ENCODE measurements at places on chromosomes 16 and 17.

DNA sequence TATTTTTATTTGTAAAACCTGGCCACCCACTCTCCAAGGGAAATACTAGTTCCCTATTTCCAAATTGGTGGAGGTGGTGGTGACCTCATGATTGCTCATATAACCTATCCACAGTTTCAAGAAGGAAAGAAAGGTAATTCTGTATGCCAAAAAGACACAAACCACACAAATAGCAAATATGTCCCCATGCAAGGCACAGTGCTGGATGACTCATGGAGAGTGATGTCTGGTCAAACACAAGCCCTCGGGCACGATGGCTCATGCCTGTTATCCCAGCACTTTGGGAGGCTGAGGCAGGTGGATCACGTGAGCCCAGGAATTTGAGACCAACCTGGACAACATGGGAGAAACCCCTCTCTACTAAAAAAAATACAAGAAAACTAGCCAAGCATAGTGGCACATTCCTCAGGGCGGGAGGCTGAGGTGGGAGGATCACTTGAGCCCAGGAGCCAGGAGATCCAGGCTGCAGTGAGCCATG lies 64.2 kb downstream of the GNA13 start:
- no peak for DNase-seq

- DNase-seq: no peak
These were observed 593 bp upstream of the WDR45B start for GRCh38 chr17:82648742-82649331.

DNA sequence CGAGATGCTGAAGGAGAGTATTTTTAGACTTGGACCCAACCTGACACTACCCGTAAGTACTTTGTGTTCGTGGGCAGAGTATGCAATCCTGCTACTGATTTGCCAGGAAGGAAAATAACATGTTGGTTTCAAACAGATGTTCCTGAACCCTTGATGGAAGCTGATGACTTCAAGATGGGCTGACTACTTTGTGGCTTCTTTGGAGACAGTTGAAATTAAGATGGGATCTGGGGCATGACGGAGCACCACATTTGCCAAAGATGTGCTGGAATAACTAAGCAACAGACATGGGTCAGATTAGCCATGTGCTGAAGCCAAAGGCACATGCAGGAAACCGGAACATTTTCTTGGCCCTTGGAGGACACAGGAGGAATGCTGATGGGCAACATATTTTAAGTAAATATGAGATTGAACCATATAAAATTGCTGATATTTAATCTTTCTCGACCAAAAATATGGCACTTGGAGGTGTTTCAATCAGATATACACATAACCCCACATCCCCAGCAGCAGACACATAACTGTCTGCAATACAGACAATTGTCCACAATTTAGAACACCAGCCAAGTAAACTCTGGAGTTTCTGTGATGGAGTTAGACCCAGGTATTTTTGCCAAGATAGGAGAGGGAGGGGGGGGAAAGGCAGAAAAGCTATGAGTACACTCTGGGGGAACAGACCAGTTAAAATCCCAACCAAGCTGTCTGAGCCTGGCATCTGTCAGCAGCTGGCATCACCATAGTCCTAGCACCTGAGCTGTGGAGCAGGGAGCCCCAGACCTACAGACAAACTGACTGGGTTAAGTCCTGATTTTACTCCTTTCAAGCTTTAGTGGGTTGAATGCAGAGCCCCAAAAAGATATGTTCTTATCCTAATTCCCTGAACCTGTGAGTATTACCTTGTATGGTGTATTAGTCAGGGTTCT lies 329.4 kb upstream of the CDH5 start:
- no peak for DNase-seq

- DNase-seq: no peak
These were observed 48.3 kb downstream of the RBFOX1 start for GRCh38 chr16:7380911-7381310.

GRCh38 chr17:50072130-50072529 lies 16.2 kb downstream of the ITGA3 start:
- DNase-seq: no peak

GRCh38 chr16:168424-168823 lies 2.6 kb downstream of the HBM start:
- no peak for DNase-seq

DNA sequence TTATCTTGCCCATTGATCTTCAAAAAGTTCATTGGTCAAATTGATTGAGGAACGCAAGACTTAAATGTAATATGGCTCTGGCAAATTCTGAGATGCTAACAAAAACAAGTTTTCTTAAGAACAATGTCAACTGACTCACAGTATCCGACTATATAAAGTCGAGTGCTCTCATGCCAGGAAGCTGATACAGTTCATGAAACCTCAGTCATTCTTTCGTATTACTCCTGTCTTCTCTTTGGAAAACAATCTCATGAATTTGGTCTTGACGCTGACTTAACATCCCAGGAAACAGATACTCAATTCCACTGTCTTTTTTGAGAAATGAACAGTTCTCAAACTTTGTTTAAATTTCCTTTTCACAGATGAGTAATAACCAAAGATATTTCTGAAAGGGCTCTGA lies 704.9 kb downstream of the MAF start:
- DNase-seq: no peak

DNA sequence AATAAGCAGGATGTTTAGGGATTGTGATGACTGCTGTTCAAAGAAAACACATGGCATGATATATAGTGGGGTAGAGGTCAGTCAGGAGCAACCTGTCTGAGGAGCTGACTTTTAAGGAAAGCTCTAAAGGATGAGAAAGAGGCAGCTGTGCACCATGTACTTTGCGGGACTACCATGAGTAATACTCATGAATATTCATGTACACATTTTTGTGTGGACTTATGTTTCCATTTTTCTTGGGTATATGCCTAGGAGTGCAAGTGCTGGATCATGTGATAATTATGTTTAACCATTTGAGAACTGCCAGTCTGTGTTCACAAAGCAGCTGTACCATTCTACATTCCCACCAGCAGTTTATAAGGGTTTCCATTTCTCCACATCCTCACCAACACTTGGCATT lies 35.8 kb downstream of the BEAN1 start:
- DNase-seq: no peak

- no peak for DNase-seq
These were observed 66.4 kb downstream of the ABCC1 start for GRCh38 chr16:16015849-16016248.

- DNase-seq: no peak
These were observed 18.6 kb upstream of the TNFSF12 start for GRCh38 chr17:7530023-7530900.
